ENCODE measurements at places on chromosomes 2 and 18. TPM values are rescaled to one million over a fixed set of nuclear protein-coding genes. Genes with fewer than 3 reads are reported as not detected.

The ALPI gene
- polyA plus RNA-seq, result 0.06 TPM

DNA sequence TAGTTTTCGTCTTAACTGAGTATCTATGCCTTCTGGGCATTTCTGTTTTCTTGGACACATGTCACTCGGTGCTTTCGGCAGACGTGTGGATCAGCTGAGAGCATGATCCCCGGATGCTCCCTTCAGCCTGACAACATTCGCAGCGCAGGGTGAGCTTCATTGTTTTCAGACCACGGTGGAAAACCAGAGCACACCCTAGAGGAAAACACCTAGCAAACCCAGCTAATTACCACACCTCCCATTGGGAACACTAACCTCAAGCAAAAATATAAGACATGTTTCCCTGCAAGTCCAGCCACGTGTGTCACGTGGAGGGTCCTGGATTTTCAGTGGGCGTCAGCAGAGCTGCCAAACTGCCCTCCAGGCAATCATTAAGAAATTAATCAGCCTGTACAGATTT is 31.0 kb downstream of the ANKRD29 start:
- DNase-seq, result no peak

GRCh38 chr2:21658907-21659477 is 535.2 kb downstream of the TDRD15 start:
- DNase-seq, result no peak

DNA sequence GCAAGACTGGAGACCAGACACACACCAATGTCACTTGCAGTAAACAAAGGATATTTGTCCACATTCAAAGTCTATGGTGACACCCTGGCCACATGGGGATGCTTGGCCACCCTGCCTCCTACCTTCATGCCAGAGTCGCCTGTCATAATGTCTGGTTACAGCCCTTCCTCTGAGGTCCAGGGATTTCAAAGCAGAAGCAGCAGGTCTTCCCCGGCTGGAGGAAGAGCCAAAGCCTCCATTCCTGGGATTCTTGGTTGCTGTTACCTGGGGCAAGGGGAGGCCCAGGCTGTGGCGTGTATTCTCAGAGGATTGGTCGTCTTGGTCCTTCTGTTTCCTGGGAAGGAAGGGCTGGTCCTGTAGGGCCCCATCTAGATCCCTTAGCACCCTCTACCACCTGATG is 2.3 kb upstream of the ALPP start:
- no peak for DNase-seq

DNA sequence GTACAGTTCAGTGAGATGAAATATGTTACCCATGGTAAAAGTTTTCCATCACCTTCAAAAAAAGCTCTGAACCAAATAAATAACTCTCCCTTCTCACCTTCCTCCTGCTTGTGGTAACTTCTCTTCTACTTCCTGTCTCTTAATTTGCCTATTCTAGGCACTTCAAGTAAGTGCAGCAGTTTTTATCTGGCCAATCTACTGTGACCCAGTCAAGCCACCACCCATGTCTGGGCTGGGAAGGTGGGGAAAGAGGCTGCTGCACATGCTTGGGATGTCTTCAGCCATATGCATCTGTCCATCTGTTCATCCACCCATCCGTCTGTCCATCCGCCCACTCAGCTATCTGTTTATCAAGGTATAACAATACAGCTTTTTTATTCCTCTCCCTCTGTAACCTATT is 31.6 kb downstream of the ZNF532 start:
- DNase-seq, result no peak

GRCh38 chr18:42854558-42854957 is 260.9 kb downstream of the RIT2 start:
- DNase-seq, result no peak

- no peak for DNase-seq
Measured at GRCh38 chr2:54772110-54772509, 48.6 kb downstream of the EML6 start.

Data from left renal pelvis (tissue), 4 donors.